ENCODE measurements at places on chromosomes 7 and 10. TPM values are rescaled to one million over a fixed set of nuclear protein-coding genes. Genes with fewer than 3 reads are reported as not detected.

DNA sequence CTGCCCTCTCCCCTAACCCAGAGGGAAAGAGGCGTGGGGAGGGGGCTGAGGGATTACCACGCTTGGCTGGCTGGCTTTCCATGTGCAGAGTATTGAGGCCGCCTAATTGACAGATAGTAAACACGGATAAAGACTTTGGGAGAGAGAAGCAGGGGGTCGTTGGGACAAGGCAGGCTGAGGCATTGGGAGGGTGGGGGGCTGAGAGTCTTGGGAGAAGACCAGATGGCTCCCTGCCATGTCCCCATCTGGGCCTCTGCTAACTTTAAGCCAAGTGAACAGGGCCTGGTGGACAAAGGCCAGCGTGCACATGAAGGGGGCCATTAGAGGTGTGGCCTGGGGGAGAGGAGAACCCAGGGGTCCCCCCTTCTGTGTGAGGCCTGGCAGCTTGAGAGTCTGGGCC, 55.4 kb upstream of the MXI1 start:
- DNase-seq, result no peak

- DNase-seq, result no peak
Observed at GRCh38 chr7:52257890-52258289, 777.5 kb upstream of the POM121L12 start.

GRCh38 chr7:491958-492713, 27.5 kb downstream of the PDGFA start:
- no peak for DNase-seq

- peak; percentile 90 for DNase-seq
Observed at GRCh38 chr10:323651-324293, 188.5 kb downstream of the ZMYND11 start.

DNA sequence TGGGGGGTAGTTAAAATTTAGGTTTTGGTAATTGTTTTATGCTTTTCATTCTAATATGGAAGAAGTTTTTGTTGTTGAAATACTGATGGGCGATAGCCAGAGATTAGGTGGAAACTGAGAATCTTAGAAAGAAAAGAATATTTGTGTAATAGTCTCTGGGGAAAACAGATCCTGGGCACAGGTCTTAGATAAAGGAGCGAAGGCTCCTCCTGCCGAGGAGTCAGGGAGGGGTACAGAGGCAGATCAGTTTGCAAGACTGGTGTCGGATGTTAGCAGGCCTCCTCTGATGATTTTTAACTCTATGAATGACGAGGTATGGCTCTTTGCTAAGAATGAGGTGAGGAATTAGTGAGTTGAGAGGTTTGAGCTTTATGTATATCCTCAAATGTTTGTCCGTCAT, 339.7 kb downstream of the HGF start:
- DNase-seq, result no peak

DNA sequence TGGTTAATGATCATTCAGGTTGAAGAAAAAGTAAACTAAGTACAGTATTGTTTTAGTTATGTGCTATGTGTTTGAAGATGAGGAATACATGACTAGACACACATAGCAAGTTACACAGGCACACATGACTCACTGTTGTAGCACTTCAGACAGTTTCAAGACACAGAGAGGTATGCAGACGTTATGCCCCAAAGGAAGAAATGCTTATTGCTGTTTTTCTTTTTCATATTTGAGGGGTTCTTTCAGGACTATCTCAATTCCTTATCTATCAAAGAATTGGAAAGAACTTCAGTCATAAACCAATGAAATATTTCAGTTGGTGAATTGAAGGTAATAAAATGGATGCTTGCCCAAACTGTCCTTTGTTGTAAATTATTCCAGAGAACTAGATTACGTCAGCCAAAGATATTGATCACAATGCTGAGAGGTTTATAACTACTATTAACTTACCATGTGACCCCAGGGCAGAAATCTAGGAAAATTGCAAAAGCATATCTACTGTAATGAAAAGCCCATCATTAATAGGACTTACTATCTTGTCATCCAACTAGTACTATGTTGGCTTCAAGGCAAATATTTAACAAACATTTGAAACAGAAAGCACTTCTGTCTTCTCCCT, 61.2 kb upstream of the CAPZA2 start:
- peak; percentile 76 for DNase-seq

Gene SEMA3E
- total RNA-seq, result 0.34 TPM

Gene LRIT1
- total RNA-seq, result not detected

Gene NPC1L1
- total RNA-seq, result not detected

Gene FKBP9
- total RNA-seq, result 298 TPM

Gene TMEM176A
- not detected for total RNA-seq

All from Caki2 (cell line).